GM12892 (cell line): ENCODE measurements at places on chromosomes 1 and 21.

DNA sequence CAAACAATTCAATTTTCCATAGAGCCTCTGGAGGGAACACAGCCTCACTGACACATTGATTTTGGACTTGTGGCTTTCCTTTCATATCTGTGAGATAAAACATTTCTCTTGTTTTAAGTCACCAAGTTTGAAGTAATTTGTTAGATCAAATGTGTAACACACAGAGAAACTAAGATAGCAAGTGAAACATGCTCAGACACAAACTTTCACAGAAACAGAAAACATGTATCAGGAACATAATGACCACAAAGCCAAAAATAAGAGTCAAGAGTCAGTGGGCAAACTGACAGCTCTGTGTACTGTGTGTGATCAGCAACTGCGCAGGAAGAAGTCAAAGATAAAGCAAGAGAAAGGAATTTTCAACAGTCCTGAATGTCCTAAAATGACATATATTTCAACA lies 1237.5 kb downstream of the AMY1C start:
- no peak for DNase-seq

GRCh38 chr1:236741753-236742152 lies 53.3 kb upstream of the MTR start:
- DNase-seq = no peak

- no peak for DNase-seq
Measured at GRCh38 chr1:209840611-209841010, 12.8 kb downstream of the UTP25 start.

GRCh38 chr1:219271818-219272535 lies 98.3 kb downstream of the LYPLAL1 start:
- no peak for DNase-seq

DNA sequence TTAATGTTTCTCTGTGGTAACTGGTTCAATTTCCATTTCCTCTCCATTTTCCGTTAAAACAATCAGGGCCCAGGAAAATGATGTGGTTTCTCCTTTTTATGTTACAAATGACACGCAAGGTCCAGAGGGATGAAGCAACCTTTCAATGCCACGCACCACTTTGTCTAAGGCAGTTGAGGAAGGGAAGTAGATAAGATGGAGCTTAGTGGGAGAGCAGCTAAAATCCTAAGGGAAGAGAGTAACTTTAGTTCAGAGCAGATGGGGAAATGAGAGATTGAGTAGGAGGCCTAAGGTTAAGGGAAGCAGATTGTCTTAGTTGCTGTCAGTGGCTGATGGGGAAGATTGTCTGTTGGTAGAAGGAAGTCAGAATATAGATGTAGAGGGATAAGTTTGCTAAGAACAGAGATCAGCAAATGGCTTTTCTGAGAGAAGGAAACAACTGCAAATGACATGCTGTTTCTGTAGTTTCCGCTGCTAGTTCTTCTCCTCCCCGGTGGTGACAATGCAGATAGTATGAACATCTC lies 660 bp downstream of the CD1C start:
- DNase-seq = no peak
